ENCODE measurements at places on chromosomes 16 and 17.

- no peak for DNase-seq
These were observed 19.1 kb upstream of the PHKG2 start for GRCh38 chr16:30728899-30729672.

DNA sequence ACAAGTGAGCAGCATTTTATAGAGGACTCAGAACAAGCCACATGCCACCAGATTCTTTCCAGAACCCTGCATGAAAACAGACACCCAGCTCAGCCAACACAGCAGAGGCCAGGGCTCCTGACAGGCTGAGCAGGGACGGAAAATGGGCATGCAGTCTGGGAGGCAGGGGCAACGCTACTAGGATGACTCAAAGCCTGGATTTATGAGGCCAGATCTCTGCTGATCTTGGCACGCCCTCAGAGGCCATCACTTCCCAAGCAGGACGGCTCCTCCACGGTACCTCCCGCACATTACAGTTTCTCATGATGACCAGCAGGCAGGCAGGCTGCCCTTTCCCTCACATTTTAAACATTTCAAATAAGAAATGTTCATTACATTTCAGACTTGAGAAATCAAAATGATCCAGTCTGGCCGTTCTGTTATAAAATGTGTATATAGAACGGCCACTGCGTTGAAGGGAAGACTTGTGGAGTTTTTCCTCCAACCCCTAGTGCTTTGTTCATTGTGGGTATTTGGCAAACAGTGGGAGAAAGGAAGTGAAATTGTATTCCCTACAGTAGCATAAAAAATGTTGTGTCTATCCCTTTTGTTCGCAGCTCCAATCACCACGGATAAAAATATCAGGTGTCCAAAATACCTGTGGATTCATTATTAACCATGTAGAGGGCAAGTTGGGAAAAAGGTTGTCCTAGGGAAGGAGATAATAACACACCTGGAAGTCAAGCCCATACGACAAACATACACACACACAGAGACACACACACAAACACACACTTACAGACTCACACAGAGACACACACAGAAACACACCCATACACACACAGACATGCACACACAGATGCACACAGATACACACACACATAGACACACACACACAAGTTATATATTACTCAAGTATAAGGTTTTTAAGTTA lies 64.8 kb upstream of the ADAMTS18 start:
- no peak for DNase-seq

DNA sequence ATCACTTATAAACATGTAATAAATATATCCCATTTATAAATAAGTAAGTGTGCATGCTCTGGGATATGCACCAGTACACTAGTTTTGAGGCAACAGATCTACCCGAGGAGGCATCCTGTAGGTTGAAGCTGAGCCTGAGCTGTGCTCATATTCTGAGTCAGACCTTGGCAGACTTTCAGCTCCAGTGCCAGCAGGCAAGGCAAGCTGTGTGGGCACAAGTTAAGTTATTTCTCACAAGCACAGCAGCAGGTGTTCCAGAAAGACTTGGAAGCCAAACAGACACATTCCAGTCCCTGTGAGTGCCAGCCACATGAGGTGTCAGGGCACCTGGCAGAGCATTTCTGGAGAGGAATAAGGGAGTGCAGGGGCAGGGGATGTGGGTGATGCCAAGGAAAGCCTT lies 1.3 kb upstream of the CLEC19A start:
- DNase-seq = no peak

DNA sequence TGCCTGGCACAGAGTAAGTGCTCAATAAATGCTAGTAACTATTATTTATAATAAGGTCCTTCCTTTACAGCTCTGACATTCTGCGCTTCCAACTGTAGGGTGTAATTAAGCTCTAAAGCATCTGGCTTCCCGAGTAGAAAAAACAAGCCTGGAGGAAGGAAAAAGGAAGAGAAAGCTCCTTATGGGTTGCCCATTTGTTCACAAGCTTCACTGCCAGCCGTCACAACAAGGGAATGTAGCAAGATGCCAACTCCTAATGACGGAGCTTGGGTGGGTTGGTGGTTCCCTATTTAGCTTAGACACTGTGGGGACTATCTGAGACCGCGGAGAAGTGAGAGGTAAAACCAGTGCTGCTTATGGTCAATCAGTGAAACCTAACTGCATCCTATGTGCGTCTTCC lies 7.3 kb upstream of the RPRML start:
- no peak for DNase-seq

GRCh38 chr16:55901566-55902217 lies 26.5 kb upstream of the CES5A start:
- no peak for DNase-seq

DNA sequence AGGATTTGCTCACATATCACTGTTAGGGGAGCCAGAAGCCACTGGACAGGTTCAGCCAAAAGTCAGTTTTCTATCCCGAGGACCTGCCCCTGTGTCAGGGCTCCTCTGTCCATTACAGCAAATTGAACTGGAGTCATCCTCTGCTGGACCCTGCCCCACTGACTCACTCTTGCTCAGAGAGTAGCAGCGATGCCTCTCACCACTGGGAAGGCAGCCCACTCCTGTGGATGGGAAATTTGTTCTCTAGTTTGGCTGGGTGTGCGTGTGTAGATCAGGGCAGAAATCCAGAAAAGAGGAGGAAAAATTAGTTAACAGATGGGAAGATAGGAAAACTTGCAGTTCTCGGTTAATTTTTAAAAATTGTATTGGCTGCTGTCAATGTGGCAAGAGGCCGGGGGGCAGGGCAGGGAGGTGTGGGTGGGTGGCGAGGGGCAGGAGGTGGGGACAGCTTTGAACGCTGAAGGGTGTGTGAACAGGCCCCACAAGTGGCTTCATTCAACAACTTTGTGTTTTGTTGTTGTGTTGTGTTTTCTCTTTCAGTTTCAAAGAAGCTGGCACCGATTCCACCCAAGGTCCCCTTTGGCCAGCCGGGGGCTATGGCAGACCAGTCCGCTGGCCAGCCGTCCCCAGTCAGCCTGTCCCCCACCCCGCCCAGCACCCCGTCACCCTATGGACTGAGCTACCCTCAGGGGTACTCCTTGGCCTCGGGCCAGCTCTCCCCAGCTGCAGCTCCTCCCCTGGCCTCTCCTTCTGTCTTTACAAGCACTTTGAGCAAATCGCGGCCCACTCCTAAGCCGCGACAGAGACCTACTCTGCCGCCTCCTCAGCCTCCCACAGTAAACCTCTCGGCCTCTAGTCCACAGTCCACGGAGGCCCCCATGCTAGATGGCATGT lies 33.6 kb downstream of the ELAC2 start:
- no peak for DNase-seq

GRCh38 chr16:1475552-1476114 lies 805 bp upstream of the CLCN7 start:
- DNase-seq = no peak

- DNase-seq = no peak
These were observed 27.1 kb downstream of the USP10 start for GRCh38 chr16:84726669-84727467.

GRCh38 chr17:59757043-59757442 lies 49.6 kb downstream of the VMP1 start:
- DNase-seq = no peak

DNA sequence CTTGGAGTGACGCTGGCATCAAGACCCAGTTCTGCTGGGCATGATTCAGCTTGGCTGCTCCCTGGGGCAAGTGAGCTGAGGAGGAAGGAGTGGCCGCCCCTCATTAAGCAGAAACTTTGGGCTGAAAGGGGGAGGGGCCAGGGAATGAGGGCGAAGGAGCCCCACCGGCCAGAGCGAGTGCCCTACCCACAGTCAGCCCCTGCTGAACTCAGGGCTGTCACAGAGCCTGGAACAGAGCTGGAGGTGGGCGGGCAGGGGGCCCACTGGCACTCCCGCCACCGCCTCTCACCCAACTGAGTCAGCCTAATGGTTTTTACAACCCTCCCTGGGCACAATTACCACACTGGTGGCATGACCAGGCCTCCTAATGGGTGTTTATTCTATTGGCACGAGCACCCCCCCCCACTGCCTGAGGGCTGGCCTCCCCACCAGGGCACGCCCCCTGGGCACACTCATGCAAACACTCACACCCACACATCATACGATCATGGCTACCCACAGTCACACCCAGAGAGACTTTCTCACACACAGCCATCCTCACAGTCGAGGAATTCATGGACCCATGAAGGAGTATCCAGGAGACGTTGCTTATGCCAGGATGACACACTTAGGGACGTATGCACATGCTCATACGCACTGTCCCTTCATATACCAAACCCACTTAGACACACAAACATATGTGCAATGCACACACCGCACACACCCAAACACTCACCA lies 19.2 kb downstream of the UNC119 start:
- DNase-seq = no peak

- no peak for DNase-seq
These were observed 124.4 kb downstream of the CCDC144A start for GRCh38 chr17:16814439-16814838.

DNA sequence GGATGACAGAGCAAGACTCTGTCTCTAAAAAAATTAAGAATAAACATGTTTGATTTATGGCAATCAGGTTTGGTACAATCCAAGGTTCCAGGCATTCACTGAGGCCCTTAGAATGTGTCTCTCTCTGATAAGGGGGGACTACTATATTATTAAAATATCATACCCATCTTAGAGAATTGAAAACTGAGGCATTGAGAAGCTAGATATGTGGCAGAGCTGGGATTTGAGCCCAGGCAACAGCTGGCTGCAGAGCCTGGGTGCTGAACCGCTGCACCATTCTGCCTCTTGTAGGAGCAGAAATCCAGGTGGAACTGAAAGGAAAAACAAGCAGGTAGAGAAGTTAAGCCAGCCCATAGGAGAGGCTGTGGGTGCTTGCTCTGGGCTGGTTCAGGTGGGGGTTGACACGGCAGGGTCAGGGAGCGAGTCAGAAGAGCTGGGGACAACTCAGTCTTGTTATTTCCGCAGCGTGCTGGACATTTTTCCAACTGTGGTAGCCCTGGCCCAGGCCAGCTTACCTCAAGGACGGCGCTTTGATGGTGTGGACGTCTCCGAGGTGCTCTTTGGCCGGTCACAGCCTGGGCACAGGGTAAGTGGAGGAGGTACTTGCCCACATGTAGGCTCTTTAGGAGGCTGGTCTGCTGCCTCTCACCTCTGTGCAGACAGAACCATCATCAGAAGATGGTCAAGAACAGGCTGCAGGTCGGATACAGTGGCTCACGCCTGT lies 62.5 kb downstream of the WIPI1 start:
- DNase-seq = no peak

- DNase-seq = no peak
These were observed 4.1 kb downstream of the HS3ST6 start for GRCh38 chr16:1914084-1914608.

GRCh38 chr17:80358131-80358530 lies 56.8 kb upstream of the ENDOV start:
- no peak for DNase-seq

Data from NCI-H748 treated with DMSO at 0.1 percent for 48 hours (cell line).